ENCODE measurements at places on chromosomes 11 and 22. TPM values are rescaled to one million over a fixed set of nuclear protein-coding genes. Genes with fewer than 3 reads are reported as not detected.

- no peak for DNase-seq
Observed at GRCh38 chr11:14119357-14119756, 156.8 kb downstream of the SPON1 start.

GRCh38 chr22:43239956-43240355, 53.0 kb upstream of the TTLL12 start:
- no peak for DNase-seq

DNA sequence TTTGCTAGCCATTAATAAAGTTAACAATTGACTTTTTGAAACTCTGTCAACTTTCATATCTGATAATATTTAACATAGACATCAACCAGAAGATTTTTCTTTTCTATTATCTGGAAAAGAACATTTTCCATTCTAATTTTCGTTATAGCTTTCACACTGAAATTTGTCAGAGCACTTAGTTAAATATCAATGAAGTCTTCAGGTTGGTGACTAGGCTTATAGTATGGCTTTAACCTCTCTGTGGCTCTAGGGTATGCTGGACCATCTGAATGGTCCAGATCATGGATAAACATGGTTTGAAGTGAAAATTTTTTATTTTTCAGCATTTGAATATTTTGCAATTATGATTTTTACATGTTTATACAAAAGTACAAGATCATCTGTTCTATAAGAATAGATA, 548.1 kb downstream of the CNTN5 start:
- no peak for DNase-seq

- DNase-seq: no peak
Observed at GRCh38 chr11:123560006-123560405, 94.4 kb downstream of the SCN3B start.

DNA sequence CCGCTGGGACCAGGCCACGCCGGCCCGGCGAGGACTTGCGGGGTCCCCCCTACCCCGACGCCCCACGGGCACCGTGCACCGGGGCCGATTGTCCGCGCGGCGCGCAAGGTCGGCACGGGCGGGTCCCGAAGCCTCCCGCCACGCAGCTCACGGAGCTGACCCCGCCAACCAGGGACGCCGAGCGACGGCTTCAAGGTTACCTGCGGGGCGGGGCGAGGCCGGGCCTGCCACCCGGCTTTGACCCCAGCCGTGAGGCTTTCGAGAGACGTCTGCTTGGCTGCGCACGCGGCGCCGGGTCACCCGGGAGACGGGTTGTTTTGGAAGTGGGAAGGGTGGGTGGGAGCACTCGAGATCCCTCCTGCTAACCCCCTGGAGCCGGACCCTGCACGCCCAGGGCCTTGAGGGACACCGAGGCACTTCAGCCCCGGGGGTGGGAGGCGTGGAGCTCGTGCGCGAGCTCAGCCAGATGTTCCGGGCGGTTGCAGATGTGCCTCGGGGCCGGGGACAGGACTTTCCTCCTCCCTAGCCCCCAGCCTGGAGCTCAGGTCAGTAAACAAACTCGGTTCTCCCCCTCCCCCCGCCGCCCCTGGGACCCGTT, 3.2 kb upstream of the WNT11 start:
- DNase-seq: no peak

- no peak for DNase-seq
Observed at GRCh38 chr22:43476341-43476740, 64.5 kb downstream of the MPPED1 start.

DNA sequence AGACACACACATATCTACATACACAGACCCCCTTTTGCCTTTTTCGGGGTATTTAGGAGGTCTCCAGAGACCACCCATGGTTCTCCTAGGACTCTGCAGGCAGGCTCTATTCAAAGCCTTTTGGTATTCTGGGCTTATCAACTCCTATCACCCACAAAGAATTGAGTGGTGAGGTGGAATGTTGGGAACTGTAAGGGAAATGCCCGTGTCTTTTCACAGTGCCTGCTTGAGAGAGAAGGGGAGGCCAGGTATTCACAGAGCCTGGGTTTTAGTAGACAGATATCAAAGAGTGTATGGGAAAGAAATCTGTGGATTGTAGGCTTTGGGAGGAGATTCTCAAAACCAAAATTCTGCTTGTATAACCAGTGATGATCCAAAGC, 44.0 kb upstream of the CSNK2A3 start:
- DNase-seq: no peak

DNA sequence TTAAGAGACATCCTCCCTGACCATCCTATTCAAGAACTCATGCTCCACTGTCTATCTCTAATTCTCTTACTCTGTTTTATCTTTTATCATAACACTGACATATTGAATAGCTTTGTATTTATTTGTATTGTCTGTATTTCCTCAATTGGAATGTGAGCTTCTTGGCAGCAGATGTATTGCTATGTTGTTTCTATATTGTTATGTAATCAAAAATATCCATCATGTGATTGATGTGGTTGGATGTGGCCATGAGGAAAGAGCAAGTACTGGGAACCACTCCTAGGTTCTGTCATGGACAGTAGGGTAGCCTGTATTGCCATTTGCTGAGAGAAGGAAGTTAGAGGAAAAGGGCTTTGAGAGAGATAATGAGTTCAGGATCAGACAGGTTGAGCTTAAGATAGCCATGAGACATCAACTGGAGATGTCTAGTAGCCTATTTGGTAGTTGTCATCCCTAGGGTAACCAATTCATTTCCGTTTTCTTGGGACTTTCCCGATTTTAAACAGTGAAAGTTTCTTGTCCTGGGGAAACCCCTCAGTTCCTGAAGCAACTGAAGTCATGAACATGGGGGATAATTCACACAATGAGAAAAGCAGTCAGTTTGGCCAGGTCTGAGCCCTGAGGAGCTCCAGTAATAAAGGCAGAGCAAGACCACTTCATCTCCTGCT, 404.5 kb downstream of the INSC start:
- DNase-seq: no peak

DNA sequence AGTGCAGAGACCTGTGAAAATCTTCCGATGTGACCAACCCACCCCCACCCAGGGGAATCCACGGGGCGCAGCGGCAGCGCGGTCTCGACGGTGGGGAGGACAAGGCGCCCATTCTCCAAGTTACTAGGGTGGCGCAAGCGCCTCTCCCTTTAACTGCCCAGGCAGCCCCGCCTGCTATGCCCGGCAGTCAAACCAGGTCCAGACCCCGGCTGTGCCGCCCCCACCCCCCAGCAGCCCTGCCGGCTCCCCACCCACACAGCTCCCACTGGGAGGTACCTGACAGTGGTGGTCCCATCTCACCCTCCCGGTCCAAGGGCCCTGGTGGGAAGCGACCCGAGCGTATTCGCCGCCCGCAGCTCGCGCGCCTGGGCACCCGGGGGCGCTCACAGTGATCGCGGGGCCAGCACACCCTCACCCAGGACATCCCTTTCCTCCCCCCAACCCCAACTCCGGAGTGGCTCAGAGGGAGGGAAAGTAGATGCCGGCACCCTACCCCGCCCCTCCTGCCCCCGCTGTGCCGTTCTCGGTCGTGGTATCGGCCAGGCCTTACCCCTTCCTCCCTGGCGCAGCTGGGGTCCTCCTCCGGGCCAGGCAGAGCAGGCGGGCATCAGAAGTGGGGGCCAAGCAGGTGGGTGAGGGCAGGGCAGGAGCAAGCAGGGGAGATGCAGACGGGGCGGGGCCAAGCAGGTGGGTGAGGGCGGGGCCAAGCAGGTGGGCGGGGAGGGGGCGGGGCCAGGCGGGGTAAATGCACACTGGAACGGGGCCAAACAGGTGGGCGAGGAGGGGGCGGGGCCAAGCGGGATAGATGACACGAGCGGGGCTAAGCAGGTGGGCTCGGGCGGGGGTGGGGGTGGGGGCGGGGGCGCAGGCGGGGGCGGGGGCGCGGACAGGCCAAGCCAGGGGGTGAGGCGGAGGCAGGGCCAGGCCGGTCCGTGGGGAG, at the start of gene TRPM5:
TRPM5 (minus strand) TSS at position 634 of the 940 bp plus-strand sequence. CDS start 21,478 bp downstream, outside the sequence.
- no peak for DNase-seq

- no peak for DNase-seq
Observed at GRCh38 chr11:102184269-102184987, 74.2 kb downstream of the YAP1 start.

GRCh38 chr11:34161812-34162492, 56.5 kb downstream of the NAT10 start:
- no peak for DNase-seq

GRCh38 chr11:8352876-8353505, 89.3 kb upstream of the LMO1 start:
- DNase-seq: no peak

DNA sequence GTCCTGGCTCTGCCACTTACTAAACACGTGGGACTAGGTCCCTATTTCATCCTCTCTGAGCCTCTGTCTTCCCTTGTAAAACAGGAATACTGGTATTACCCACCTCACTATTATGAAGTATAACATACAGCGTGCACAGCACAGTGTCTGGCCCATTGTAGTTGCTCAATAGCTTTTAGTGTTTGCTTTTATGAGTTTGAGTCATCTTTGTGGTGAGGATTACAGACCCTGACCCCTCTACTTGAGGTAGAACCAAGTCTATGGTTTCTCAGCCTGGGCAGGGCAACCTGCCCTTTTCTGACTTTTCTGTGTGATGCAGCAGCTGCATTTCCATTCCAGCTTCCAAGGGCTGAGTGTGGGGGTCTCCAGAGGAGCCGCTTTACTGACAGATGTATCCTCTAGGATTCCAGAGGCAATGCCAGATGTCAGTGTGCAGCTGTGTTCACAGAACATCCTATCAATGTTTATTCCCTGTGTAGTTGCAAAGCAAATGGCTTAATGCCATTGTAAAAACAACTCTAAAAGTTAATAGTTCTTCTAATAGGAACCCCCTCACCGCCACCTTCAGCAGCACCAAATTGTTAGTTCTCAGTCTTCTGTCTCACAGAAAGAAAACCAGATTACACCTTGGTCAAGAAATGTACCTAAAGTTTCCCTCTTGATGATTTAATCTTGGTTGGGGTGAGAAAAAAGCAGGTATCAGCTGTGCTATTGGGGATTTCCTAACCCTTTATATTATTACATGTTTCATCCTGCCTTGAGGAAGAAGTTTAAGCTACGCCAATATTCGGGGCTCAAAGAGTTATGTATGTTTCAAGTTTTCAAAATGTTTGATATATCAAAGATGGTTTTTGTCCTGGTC, 16.8 kb downstream of the PRR5L start:
- DNase-seq: no peak

C2CD2L gene
- 10.1 TPM for total RNA-seq

ZP1 gene
- not detected for total RNA-seq

SLC25A17 gene
- total RNA-seq: 28.9 TPM

SYT7 gene
- total RNA-seq: 2.5 TPM

HEPHL1 gene
- not detected for total RNA-seq

OR51T1 gene
- not detected for total RNA-seq

PIM3 gene
- 58.2 TPM for total RNA-seq

FOLH1 gene
- total RNA-seq: 0.98 TPM
